ENCODE measurements at places on chromosomes 13 and 19. TPM values are rescaled to one million over a fixed set of nuclear protein-coding genes. Genes with fewer than 3 reads are reported as not detected.
A peak's percentile ranks its signal among the peaks of the same experiment; 100 is the strongest.

DNA sequence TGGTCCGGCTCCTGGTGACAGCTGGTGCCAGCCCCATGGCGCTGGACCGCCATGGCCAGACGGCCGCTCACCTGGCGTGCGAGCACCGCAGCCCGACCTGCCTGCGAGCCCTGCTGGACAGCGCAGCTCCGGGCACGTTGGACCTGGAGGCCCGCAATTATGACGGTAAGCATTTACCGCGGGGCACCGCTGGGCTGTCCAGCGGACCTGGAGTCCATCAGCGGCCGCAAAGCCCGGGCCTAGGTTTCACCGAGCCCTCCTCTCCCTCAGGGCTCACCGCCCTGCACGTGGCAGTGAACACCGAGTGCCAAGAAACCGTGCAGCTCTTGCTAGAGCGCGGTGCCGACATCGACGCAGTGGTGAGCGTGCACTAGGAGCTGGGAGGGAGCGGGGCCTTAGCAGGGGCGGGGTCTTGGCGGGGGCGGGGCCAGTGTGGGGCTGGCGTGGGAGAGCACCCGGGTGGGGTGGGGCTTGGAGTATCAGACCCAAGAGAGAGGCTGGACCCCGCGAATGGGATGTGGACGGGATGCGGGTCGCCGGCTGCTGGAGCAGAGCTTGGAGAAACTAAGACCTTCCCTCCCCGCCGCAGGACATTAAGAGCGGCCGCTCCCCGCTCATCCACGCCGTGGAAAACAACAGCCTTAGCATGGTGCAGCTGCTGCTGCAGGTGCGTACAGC lies 8.7 kb downstream of the BCL3 start:
- no peak for DNase-seq

GRCh38 chr13:111325941-111326620 lies 5.6 kb downstream of the TEX29 start:
- DNase-seq = no peak

DNA sequence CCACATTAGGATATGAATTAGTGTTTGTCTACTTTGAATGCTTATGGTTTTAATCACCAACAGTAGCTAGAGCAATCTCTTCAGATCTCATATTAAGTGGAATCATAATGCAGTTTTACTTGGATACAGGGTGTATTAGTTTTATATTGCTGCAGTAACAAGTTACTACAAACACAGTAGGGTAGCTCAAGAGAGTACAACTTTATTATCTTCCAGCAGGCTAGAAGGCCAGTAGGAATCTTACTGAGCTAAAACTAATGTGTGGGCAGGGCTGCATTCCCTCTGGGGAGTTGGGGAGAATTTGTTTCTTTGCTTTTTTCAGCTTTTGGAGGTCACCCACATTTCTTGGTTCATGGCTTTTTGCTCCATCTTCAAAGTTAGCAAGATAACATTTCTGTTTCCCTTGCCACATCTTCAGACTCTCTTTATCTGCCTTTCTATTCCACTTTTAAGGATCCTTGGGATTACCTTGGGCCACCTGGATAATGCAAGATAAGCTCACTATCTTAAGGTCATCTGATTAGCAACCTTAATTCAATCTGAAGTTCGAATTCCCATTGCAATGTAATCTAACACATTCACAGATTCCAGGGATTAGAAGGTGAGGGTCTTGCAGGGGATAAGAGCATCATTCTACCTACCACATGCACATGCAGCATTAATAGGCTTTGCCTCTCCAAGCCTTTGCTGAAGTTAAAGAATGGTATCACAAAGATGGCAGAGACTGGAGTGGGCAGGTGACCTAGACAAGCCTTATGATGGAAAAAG lies 134.1 kb upstream of the SLC10A2 start:
- DNase-seq = no peak

- peak; percentile 74 for DNase-seq
These were observed 13.5 kb downstream of the DPF1 start for GRCh38 chr19:38210458-38210987.

GRCh38 chr13:30409886-30410704 lies 12.2 kb upstream of the UBE2L5 start:
- no peak for DNase-seq

GRCh38 chr19:44757735-44758505 lies 9.4 kb downstream of the BCL3 start:
- no peak for DNase-seq

DNA sequence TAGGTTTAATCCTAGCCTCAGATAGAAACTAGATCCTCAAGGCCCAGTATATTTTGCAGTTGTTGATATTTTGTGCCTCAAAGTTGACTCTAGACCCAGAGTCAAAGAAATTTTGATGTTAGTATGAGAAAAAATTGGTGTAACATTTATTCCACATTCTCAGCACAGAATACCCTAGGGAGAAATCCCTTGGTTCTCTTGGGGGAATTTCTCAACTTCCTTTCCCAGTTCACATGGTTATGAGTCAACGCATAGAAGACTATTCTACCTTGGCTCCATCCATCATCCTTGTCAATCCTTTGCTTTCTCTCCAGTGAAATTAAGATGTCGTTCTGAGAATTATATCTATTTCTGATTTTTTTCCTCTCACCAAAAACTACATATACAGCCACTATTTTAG lies 145.3 kb downstream of the POSTN start:
- no peak for DNase-seq

DNA sequence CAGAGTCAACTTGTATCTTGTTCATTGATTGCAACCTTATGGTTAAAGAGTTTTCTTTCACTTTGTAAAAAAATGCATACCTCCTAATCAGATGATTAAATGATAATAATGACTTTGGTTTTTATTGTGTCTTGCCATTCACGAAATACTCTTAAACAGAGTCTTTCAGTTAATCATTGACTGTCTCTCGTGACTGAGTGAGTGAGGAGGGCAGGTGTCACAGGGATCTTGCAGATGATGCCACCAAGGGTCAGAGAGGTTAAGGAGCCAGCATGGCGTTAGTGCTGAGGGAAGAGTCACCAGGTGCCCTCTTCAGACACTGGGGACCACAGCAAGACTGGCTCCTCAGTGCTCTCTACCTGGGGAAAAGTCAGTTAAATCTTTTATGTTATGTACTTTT lies 8.0 kb downstream of the GPATCH1 start:
- no peak for DNase-seq

DNA sequence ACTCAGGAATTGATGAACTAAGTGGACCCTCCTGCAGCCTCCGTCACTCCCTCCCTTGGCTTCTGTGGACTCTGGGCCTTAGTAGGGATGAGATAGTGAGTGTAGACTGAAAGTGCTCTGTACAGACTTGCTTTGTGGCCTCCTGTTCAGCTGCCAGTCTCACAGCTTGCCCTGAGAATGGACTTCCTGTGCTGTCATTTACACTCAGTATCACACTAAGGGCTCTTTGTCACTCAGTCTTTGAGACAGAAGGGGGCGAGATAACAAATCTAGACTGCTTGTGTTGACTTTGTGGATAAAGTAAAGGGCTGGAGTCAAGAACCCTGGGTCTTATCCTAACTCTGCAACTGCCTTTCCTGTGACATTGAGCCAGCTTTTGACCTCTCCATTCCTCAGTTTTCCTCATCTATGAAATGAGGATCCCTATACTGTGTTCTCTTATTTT lies 21.0 kb upstream of the SPRY2 start:
- no peak for DNase-seq

- no peak for DNase-seq
These were observed 35.0 kb downstream of the EFNB2 start for GRCh38 chr13:106500445-106500844.

- no peak for DNase-seq
These were observed 867.1 kb downstream of the UQCRFS1 start for GRCh38 chr19:28345811-28346210.

GRCh38 chr13:73715911-73716510 lies 418.2 kb downstream of the KLF12 start:
- DNase-seq = no peak

DNA sequence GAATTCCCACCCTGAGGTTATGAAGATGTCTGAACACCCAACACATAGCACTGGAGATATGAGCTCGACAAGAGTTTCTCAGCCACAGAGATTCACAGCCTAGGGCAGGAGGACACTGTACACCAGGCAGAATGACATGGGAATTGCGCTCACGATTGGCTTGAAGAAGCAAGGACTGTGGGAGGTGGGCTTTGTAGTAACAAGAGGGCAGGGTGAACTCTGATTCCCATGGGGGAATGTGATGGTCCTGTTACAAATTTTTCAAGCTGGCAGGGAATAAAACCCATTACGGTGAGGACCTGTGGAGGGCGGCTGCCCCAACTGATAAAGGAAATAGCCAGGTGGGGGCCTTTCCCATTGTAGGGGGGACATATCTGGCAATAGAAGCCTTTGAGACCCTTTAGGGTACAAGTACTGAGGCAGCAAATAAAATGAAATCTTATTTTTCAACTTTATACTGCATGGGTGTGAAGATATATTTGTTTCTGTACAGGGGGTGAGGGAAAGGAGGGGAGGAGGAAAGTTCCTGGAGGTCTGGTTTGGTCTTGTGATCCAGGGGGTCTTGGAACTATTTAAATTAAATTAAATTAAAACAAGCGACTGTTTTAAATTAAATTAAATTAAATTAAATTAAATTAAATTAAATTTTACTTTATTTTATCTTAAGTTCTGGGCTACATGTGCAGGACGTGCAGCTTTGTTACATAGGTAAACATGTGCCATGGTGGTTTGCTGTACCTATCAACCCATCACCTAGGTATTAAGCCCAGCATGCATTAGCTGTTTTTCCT lies 7.0 kb downstream of the KLK3 start:
- no peak for DNase-seq

FREM2 gene
- polyA plus RNA-seq = 46.7 TPM

SRRM5 gene
- polyA plus RNA-seq = 0.61 TPM

CATSPERD gene
- polyA plus RNA-seq = not detected

Data from right renal pelvis (tissue), 4 donors.